Camera-type eye (tissue), 1 donor: ENCODE measurements at places on chromosomes 2 and 18. TPM values are rescaled to one million over a fixed set of nuclear protein-coding genes. Genes with fewer than 3 reads are reported as not detected.

The CD8B2 gene
- 0.11 TPM for total RNA-seq

The TRIM43 gene
- not detected for total RNA-seq

The WDSUB1 gene
- total RNA-seq, result 17.1 TPM

The FTCDNL1 gene
- 2.3 TPM for total RNA-seq

The CCDC121 gene
- total RNA-seq, result 12.6 TPM
